Posterior vena cava (tissue), 2 donors: ENCODE measurements at places on chromosomes 1 and 21. TPM values are rescaled to one million over a fixed set of nuclear protein-coding genes. Genes with fewer than 3 reads are reported as not detected.

GRCh38 chr1:59266180-59266926 lies 30.5 kb upstream of the FGGY start:
- no peak for DNase-seq

- DNase-seq: no peak
Measured at GRCh38 chr1:12203216-12204007, 26.4 kb upstream of the VPS13D start.

DNA sequence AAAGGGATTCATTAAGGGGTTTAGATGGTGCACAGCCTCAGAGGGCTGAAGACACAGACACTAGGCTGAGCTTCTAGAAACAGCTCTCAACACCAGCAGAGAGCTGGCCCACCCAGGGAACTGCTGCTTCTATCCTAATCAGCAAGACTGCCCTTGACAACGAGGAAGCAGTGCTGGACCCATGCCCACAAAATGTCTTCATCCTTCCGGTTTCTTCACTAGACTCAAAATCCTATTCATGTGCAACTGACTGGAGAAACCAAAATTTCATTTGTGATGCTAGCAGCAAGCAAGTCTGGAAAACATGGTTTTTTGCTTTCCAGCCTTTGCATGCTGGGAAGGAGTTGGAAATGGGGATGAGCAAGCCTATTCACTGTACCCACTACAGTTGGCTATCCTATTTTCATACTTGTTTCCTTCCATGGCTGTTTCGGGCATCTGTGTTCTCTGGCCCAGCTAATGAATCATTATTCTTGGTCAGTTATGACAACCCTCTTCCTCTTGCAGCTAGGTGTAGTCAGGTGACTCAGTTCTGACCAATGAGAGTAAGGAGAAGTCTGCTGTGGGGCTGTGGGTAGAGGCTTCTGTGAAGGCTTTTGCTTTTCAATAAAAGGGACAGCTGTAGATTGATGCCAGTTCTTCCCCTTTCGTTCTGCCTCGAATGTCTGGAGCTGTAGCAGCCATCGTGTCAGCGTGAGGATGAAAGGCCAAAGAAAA lies 14.6 kb upstream of the TMEM61 start:
- DNase-seq: peak; percentile 84

- DNase-seq: no peak
Measured at GRCh38 chr1:30754684-30755171, 2.8 kb downstream of the LAPTM5 start.

GRCh38 chr1:37704966-37705365 lies 12.7 kb downstream of the CDCA8 start:
- no peak for DNase-seq

The FCMR gene
- 3.3 TPM for total RNA-seq

The EFNA3 gene
- 2.0 TPM for total RNA-seq

The CFHR2 gene
- not detected for total RNA-seq

The OR14C36 gene
- total RNA-seq: not detected

- DNase-seq: no peak
Measured at GRCh38 chr1:116717318-116717717, 36.9 kb upstream of the CD2 start.

The CDC42 gene
- total RNA-seq: 262 TPM

DNA sequence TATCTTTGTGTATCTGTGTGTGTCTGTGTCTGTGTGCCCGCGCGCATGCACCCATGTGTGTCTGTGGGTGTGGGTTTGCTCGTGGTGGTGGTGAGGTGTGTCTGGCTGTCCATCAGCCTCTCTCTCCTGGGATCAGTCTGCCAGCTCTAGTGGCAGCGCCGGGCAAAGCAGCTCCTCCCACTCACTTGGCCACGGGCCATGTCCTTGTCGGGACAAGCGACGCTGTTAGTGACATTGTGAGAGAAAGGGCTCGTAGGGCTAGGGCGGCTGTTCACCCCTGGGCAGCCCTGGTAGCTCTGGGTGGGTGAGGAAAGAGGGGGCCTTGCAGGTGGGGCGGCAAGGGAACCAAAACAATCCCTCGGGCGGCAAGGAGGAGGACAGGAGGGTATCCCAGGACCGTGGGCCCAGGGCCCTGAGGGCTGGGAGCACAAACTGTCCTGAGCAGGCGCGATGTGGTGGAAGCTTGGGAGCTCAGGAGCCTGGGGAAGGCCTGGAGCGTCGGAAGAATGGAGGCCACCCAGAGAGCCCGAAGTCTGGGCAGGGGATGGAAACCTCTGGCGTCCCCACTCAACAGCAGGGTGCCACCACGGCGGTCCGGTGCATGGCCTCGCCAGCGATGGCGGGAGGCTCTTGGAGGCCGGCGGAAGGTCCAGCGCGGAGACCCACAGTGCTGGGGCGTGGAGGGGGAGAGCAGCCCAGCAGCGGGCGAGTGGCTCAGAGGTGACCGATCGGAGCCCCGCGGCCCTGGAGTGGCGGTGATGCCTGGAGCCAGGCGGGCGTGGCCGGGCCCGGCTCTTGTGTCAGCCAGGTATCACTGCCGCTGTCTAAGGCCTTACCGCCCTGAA lies 140.5 kb downstream of the LIPI start:
- no peak for DNase-seq

GRCh38 chr1:94599095-94599813 lies 57.7 kb upstream of the F3 start:
- peak; percentile 77 for DNase-seq

- no peak for DNase-seq
Measured at GRCh38 chr1:5901841-5902240, 90.4 kb downstream of the NPHP4 start.

The NECTIN4 gene
- total RNA-seq: 0.19 TPM

GRCh38 chr1:172999349-172999748 lies 51.4 kb downstream of the TNFSF18 start:
- no peak for DNase-seq

- DNase-seq: no peak
Measured at GRCh38 chr1:205610036-205610435, 21.8 kb downstream of the ELK4 start.

DNA sequence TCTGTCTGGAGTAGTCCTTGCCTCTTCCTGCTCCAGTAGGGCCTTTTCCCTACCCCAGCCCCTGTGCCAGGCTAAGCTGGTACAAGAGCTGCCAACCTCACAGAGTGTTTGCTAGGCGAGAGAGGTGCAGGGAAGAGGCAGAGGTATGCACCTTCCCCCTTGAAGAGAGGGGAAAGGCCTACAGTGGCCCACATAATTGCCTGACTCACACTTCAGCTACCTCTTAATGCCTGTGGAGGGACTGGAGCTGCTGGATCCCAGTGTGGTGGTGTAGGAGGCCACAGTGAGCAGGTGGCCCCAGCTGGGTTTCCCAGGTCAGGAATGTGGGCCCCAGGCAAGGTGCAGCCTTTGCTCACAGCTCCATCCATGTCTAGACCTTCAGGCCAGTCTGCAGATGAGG lies 3.3 kb upstream of the CCDC28B start:
- DNase-seq: no peak

The CNIH3 gene
- 1.6 TPM for total RNA-seq

GRCh38 chr1:204282761-204283221 lies 69.0 kb upstream of the GOLT1A start:
- no peak for DNase-seq

GRCh38 chr1:160724465-160725242 lies 13.0 kb upstream of the CD48 start:
- DNase-seq: no peak

The MFN2 gene
- 102 TPM for total RNA-seq

DNA sequence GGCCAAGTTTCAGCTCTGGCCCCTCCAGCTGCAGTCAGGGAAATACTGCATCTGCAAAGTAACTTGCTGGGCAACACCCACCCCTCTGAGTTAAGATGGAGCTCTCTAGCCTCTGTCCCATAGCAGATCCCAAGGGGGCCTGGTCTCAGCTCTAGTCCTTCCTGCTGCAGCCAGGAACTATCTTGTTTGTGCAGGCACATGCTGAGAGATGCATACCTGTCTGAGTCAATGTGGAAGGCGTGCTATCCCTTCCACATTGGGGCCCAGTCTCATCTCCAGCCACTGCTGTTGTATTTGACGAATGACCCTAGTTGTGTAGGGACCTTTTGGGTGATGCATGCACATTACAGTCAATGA lies 76.4 kb downstream of the CTH start:
- DNase-seq: no peak

DNA sequence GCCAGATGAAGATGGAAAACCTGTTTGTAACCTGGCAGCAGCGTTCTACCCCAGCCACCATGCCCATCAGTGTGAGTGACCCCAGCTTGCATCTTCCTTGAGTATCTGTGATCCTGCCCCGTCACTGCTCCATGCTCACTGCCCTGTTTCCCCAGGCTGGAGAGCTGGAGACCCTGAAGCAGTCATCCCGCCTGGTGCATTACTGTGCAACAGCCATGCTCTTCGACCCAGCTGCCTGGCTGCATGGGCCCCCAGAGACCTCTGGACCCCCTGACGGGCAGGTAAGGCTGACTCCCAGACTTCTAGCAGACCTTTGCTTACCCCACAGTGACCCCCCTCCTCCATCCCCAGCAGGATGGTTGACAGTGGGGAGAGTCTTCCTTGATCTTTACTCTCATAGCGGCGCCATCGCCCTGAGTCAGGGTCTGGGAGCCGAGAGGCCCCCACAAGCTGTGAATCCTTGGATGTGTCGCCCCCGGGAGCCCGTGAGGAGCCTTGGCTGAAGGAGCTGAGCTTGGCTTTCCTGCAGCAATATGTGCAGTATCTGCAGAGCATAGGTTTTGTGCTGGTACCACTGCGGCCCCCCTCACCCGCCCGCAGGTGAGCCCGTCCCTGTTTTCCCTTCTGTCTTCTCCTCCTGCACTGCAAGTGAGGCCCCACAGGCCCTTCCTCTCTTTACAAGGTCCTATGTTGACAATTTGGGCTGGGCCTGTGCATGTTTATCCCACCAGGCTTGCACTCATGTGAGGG lies 10.4 kb downstream of the HYI start:
- peak; percentile 64 for DNase-seq

- no peak for DNase-seq
Measured at GRCh38 chr21:39148975-39149374, 34.3 kb downstream of the PSMG1 start.

GRCh38 chr1:50126927-50127715 lies 18.4 kb downstream of the ELAVL4 start:
- no peak for DNase-seq

DNA sequence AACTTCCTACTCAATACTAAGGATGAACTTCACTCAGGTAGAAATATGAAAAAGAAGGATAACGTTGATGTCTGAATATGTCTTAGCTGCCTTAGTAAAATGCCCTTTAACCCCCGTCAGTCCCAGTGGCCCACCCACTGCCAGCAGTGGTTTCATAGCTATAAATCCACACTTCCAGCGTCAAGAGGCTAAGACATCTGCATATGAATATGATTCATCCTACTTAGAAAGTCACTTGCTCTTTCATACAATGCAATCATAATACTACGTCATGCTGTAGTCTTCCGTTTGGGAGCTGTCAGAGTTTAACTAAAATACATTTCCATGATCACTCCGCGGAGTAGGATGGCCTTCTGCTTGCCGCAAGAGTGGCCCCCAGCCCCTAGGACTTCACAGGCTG lies 247.3 kb downstream of the SDCCAG8 start:
- DNase-seq: no peak

- DNase-seq: no peak
Measured at GRCh38 chr1:172497230-172497629, 35.7 kb upstream of the SUCO start.

- DNase-seq: no peak
Measured at GRCh38 chr1:43605766-43606165, 44.2 kb upstream of the KDM4A start.

The FCRL2 gene
- 0.19 TPM for total RNA-seq

DNA sequence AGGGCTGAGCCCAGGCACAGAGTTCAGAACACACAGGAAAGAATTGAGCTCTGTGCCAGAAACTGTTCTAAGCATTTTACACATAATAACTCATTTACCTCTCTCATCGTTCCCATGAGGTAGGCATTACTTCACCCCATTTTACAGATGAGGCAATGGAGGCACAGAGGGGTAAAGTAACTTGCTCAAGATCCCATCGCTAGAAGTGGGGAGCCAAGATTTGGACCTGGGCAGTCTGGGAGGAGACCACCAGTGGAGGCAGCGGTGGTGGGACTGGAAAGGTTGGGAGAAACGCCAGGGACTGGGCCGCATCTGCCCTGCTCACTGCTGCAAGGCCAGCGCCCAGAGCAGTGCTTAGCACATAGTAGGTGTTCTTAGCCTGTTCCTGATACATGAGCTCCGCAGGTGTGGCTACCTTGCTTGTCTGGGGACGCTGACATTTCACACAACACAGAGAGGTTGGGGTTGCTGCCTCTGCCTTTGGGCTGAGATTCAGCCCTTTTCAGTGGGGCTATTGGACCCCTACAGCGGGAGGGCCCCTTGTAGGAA lies 27.8 kb upstream of the EPS8L3 start:
- peak; percentile 74 for DNase-seq

- DNase-seq: no peak
Measured at GRCh38 chr1:25731148-25731547, 68.8 kb upstream of the SELENON start.

The USP48 gene
- 56.8 TPM for total RNA-seq

The SMG5 gene
- total RNA-seq: 50.9 TPM

DNA sequence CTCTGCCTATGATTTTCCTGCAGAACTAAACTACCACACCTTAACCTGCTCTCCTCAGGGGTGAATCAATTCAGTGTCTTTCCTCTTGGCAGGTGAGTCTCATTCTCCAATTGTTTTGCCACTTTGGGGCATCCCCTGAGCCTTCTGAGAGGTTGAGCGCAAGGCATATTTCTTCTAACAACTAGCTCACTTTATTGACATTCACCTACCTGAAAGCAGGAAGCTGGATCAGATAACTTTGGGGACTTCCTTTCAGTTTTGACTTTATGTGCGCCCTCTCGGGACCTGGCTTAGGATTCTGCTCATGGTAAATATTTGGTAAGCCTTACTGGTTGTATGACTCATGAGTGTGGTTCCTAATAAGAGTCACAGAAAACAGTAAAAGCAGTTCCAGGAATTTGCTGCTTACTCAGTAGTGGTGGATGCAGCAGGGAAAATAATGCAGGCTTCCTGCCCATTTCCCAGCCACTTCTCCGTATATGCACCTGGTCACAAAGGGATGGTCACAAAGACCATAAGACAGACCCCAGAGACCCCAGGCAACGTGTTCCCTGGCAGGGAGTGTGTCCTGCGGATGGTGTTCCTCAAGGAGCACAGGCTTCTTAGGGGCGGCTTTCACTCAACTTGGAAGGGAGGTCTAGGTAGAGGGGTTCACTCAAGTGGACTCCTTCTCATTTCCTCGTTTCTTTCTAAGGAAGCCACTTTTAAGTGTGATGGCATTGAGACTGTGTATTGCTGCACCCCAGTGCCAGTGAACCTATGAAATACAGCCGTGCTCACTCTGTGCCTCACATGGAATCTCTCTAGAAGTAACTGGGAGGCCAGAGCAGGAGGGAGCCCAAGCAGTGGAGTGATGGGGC lies 22.0 kb upstream of the BATF3 start:
- no peak for DNase-seq

DNA sequence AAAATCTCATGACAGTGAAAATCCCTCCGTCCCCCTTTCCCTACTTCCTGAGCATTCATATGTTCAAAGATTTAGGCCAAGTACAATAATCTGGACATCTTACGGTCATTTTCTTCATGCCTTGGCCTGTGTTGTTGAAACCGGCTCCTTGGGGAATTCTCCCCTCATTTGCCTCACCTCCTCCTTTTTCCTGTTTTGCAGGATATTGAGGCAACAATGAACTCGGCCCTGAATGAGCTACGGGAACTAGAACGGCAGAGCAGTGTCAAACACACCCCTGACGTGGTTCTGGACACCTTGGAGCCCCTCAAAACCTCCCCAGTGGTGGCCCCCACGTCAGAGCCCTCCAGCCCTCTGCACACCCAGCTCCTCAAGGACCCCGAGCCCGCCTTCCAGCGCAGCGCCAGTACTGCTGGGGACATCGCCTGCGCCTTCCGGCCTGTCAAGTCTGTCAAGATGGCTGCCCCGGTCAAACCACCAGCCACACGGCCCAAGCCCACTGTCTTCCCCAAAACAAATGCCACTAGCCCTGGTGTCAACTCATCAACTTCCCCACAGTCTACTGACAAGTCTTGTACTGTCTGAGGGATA lies 9.3 kb upstream of the IKBKE start:
- no peak for DNase-seq
